ENCODE measurements at places on chromosomes 7 and 10. TPM values are rescaled to one million over a fixed set of nuclear protein-coding genes. Genes with fewer than 3 reads are reported as not detected.

DNA sequence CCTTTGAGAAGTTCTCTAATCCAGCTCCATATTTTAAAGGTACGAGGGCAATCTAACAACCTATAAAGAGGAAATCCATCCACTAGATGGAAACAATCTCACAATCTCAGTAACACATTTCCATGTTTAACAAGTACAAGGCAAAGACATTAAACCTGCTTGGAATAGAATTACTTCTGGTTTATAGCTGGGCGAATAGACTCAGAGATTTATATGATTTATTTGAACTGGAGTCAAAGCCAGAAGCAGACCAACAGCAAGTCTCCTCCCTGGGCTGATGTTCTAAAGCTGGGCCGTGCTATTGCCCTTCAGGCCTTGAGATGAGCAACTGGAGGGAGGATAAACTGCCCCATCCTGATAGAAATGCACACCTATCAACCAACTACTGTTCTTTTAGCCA lies 25.3 kb downstream of the SLC26A3 start:
- no peak overlapping the region for H3K4me3 ChIP-seq
- no peak overlapping the region for H3K27ac ChIP-seq
- H3K36me3 ChIP-seq: no peaks in the 10 kb centered on the region
- no peaks in the 10 kb centered on the region for H3K4me1 ChIP-seq
- no peaks in the 10 kb centered on the region for H3K27me3 ChIP-seq

The C10orf62 gene
- not detected for total RNA-seq

The AKR1C2 gene
- total RNA-seq: 3.8 TPM

DNA sequence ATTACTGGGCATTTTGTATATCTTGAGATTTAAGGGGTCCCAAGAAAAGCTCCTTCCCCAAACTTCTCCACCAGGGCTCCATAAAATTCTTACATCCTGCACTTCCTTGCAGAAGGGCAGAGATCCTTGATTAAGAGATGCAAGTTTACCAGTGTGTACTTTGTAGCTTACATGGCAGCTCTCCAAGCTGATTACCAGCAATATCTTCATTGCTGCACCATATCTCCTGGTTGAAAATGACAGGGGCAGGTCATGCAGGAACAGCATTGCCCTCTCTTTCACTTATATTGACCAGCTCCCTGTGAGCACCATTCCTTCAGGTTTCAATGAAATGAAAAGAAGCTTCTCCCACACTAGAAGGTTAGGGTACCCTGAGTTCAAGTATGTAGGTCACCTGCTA lies 184.6 kb upstream of the PHYHIPL start:
- peaks cover 10% of the 10 kb centered on the region for H3K36me3 ChIP-seq
- H3K4me3 ChIP-seq: no peak overlapping the region
- no peaks in the 10 kb centered on the region for H3K27me3 ChIP-seq
- H3K27ac ChIP-seq: no peak overlapping the region
- peaks cover 33% of the 10 kb centered on the region for H3K4me1 ChIP-seq

- peaks cover 96% of the 10 kb centered on the region for H3K27me3 ChIP-seq
- DNase-seq: no peak
- no peaks in the 10 kb centered on the region for H3K36me3 ChIP-seq
- no peak overlapping the region for H3K27ac ChIP-seq
- peaks cover 27% of the 10 kb centered on the region for H3K4me1 ChIP-seq
Observed at GRCh38 chr10:123139521-123140163, 3.9 kb downstream of the HMX3 start.

The MYOF gene
- 4.0 TPM for total RNA-seq

GRCh38 chr7:38190011-38190410 lies 12.0 kb downstream of the STARD3NL start:
- no peak for DNase-seq
- H3K36me3 ChIP-seq: peaks cover 23% of the 10 kb centered on the region
- no peak overlapping the region for H3K27ac ChIP-seq
- no peaks in the 10 kb centered on the region for H3K27me3 ChIP-seq

The NEBL gene
- 8.4 TPM for total RNA-seq

The HOXA1 gene
- 3.5 TPM for total RNA-seq

GRCh38 chr10:116233230-116233629 lies 39.8 kb downstream of the GFRA1 start:
- peaks cover 8% of the 10 kb centered on the region for H3K36me3 ChIP-seq
- H3K4me3 ChIP-seq: no peak overlapping the region
- no peak for DNase-seq
- H3K4me1 ChIP-seq: peaks cover 26% of the 10 kb centered on the region
- no peak overlapping the region for H3K27ac ChIP-seq
- no peaks in the 10 kb centered on the region for H3K27me3 ChIP-seq

DNA sequence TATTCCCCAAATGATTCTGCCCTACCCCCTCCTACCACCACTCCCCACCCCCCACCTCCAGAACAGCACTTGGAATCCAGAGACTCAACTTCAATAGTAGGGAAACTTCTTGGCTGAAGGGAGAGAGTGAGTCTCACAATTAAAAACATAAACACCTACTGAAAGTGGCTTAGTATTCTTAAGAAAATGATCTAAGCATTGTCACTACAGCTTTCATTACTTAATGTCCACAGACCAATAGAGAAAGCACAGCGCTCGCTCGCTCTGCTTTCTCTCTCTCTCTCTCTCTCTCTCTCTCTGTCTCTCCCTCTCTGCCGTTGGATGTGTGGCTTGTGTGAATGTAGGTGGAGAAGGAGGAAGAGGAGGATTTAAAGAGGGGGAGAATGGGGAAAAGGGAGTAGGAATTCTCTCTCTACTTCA lies 1.5 kb upstream of the SEMA3A start:
- no peaks in the 10 kb centered on the region for H3K27me3 ChIP-seq
- H3K4me1 ChIP-seq: peaks cover 55% of the 10 kb centered on the region

The CCDC136 gene
- total RNA-seq: 72.2 TPM

The PDE1C gene
- total RNA-seq: 1.1 TPM

The C10orf143 gene
- total RNA-seq: 2.7 TPM

The GPC2 gene
- 106 TPM for total RNA-seq

GRCh38 chr10:58568428-58568935 lies 55.8 kb downstream of the BICC1 start:
- peaks cover 10% of the 10 kb centered on the region for H3K36me3 ChIP-seq
- H3K27me3 ChIP-seq: no peaks in the 10 kb centered on the region
- H3K4me3 ChIP-seq: no peak overlapping the region
- no peak for DNase-seq

- H3K4me3 ChIP-seq: no peak overlapping the region
- DNase-seq: no peak
- H3K36me3 ChIP-seq: no peaks in the 10 kb centered on the region
- H3K27ac ChIP-seq: no peak overlapping the region
Observed at GRCh38 chr7:149353739-149354504, 91.9 kb downstream of the ZNF783 start.

DNA sequence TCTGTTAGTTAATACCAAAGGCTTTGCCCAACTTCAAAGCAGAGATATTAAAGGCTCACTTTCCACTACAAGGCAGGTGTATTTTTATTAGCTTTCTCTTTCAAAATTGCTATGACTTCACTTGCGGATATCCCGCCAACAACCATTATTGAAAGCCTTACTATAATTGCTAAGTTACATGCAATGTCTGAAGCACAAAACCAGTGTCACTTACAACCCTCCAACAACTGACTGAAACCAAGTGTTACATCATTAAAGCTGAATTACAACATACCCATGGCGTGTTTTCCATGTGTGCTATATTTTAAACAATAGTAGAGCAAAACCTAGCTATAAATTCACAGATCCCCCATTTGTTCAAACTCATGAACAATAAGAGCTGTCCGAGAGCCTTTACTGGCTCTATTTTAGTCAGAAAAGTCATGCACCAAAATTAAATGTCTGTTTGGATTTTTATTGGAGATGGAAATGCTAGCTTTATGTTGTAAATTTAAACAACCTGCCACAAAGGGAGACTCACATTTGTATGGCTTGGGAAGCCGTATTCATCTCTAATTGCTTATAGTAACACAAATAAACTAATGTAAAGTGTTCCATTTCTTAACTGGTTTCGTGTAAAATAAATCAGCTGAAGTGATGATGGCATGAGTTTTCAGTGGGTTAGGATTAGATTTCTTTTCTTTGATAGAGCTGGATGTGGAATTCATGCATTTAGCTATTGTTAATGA lies 227.1 kb downstream of the AGMO start:
- peaks cover 4% of the 10 kb centered on the region for H3K36me3 ChIP-seq
- no peaks in the 10 kb centered on the region for H3K27me3 ChIP-seq
- DNase-seq: no peak
- H3K4me1 ChIP-seq: peaks cover 6% of the 10 kb centered on the region
- H3K27ac ChIP-seq: no peak overlapping the region

- H3K36me3 ChIP-seq: peaks cover 1% of the 10 kb centered on the region
- no peaks in the 10 kb centered on the region for H3K27me3 ChIP-seq
- no peak for DNase-seq
- H3K4me1 ChIP-seq: peaks cover 26% of the 10 kb centered on the region
- H3K27ac ChIP-seq: no peak overlapping the region
Observed at GRCh38 chr10:7258948-7259523, 151.8 kb downstream of the SFMBT2 start.

- H3K27ac ChIP-seq: no peak overlapping the region
- peak overlapping the region; percentile 54 for H3K4me3 ChIP-seq
- H3K4me1 ChIP-seq: peaks cover 13% of the 10 kb centered on the region
- H3K36me3 ChIP-seq: no peaks in the 10 kb centered on the region
Observed at GRCh38 chr7:32072397-32072796, 2.2 kb upstream of the PDE1C start.

The GPR85 gene
- 1.6 TPM for total RNA-seq

The ELMO1 gene
- 7.4 TPM for total RNA-seq
